ENCODE measurements at places on chromosomes 7 and 10. TPM values are rescaled to one million over a fixed set of nuclear protein-coding genes. Genes with fewer than 3 reads are reported as not detected.

The MUC3A gene
- 0.73 TPM for polyA plus RNA-seq

- no peak for DNase-seq
Observed at GRCh38 chr10:29099001-29099400, 189.9 kb upstream of the LYZL1 start.

- no peak for DNase-seq
Observed at GRCh38 chr10:52212062-52212461, 102.0 kb upstream of the DKK1 start.

- DNase-seq: no peak
Observed at GRCh38 chr7:41268878-41269277, 434.0 kb downstream of the INHBA start.

The SPDYE6 gene
- 6.2 TPM for polyA plus RNA-seq

The MLXIPL gene
- 2.7 TPM for polyA plus RNA-seq

DNA sequence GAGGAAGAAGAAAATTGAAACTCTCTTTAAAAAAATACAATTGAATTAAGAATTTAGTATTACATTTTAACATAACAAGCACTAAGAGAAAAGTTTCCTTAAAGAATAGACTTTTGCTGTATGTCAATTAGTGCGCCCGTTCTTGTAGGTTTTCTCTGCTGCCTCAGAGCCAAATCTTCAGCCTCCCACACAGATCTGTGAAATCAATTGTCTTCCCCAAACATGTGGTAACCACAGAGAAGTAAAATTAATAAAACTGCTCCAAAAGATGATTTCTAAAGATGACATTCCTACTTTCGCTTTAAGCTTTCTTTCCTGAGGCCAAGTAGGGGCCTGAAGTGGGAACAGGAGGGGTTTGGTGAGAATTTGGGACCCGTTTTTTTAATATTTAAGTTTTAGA, 113.2 kb upstream of the ADO start:
- no peak for DNase-seq

- DNase-seq: no peak
Observed at GRCh38 chr10:48595539-48595932, 9.3 kb downstream of the ARHGAP22 start.

The MACC1 gene
- polyA plus RNA-seq: 8.9 TPM

The ZP3 gene
- polyA plus RNA-seq: 2.5 TPM

The ATRNL1 gene
- polyA plus RNA-seq: 5.6 TPM

DNA sequence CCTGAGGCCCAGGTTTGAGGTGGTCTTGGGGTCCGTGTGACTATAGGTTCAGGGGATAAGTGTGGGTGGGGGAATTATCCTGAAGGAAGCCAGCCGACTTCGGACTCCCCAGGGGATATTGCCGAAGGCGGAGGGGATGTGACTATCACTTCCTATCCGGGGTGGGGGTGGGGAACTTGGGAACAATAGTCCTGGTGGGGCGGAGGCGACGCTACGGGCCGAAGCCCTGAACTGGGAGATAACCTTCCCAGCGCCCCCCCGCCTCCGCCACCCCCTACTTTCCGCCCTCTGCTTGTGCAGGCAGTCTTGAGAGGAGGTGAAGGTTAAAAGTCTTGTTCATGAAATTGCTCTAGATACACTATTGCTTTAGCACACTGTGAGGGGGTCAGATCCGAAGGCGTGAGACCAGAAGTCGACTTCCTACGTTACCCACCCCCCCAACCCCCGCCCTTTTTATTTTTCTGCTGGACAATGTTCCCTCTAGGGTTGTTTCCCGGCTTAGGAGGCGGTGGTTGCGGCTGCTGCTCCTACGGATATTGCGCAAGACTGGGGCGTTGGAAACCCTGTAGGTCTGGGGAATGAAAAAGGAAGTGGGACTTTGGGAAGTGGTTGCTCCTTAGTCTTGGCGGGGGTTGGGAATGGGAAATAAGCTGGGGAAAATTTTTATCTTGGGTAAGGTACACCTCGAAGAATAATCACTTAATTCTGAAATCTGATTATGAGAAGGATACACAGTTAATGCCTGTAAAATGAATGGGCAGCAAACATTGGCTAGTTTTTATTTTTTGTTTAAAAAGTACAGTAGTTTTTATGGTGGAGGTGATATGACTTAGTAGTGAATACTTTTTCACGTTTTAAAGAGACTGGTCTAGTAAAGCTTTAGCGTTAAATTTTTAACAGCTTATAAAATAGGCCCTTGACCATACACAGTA, 1.5 kb downstream of the PTPN12 start:
- DNase-seq: peak; percentile 87

DNA sequence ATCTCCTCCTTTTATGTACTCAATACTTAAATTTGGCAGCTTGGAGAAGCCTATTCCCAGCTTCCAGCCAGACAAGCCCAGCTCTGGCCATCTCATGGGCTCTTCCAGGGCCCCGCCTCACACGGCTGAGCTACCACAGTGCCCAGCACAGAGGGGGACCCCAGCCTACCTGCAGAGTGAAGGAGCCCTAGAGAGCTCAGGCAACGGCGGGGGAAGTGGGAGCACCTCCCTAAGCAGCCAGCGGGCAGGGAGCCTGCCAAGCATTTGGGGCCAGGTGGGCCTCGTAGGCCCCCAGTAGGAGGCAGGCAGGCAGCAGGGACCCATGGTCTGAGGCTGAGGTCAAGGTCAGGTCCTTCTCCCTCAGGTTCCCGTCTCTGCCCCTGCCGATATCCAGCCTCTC, 29.1 kb upstream of the SMARCD3 start:
- no peak for DNase-seq

DNA sequence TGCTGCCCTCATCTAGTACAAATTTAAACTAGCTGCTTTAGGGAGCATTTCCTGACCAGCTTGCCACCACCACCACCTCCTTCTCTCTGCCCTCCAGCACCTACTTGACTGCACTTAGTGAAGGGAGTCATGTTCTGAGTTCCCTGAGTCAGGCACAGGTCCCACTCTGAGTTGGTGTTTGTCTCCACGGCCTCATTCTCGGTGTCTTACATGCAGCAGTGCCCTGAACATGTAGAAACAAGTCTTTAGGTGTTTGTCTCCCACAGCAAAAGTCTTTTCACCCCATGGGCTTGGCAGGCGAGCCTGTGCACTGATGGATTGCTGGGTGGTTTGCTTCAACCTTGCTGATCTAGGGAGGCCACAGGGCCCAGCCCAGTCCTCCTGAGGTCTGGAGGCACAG, 16.9 kb downstream of the TSPAN14 start:
- DNase-seq: no peak

GRCh38 chr10:97785731-97786130, 13.9 kb upstream of the SFRP5 start:
- no peak for DNase-seq

GRCh38 chr10:113732160-113732881, 19.2 kb upstream of the PLEKHS1 start:
- DNase-seq: no peak

The UNC5B gene
- polyA plus RNA-seq: 19.4 TPM

- DNase-seq: no peak
Observed at GRCh38 chr7:78346827-78347226, 548.3 kb downstream of the PHTF2 start.

DNA sequence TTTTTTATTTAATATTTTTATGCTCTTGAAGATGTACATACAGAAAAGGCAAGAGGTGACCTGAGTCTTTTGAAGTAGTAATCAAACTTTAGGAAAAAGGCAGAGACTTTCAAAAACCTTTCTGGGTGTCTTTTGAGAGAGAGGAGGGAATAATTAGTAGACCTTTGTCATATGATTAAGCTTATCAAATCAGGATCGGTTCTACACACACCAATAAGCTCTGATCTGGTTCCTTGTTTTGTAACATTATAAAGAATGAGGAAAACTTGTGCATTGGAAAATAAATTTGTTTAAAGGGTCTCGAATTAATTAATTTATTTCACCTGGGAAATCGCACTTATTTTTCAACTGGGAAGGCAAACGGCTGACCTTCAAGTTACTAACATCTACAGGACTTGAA, 11.9 kb downstream of the TWIST1 start:
- no peak for DNase-seq

The GPR146 gene
- polyA plus RNA-seq: 7.0 TPM

GRCh38 chr10:130022086-130022485, 58.0 kb upstream of the EBF3 start:
- no peak for DNase-seq

DNA sequence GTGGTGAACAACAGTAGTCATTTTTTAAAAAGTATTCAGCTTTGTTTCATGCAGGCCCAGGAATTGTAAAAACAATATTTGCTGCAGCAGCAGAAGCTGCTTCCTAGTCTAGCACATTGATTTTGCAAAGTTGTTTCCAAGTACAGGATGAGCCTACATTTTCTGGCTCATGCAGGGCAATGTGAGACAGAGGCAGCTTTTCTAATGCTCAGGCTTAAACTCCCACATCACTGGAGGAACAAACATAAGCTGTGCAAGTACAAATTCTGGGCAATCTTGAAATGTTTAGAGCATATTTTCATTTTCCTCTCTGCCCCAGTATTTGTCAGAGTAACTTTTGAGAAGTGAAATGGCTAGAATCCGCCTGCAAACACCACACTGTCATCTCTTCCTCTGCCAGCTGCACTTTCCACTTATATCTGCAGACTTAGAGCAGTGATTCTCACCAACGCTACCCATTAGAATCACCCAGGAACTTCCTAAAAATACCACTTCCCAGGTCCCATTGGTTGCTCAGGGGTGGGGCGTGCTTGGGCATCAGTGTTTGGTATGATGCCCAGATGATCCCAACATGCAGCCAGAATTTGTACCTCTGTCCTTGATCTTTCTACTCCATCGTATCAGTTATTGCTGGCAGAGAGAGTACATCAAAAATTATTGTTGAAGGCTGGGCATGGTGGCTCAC, 304.1 kb upstream of the LRGUK start:
- no peak for DNase-seq

GRCh38 chr10:84310470-84310869, 17.9 kb upstream of the CCSER2 start:
- DNase-seq: no peak

DNA sequence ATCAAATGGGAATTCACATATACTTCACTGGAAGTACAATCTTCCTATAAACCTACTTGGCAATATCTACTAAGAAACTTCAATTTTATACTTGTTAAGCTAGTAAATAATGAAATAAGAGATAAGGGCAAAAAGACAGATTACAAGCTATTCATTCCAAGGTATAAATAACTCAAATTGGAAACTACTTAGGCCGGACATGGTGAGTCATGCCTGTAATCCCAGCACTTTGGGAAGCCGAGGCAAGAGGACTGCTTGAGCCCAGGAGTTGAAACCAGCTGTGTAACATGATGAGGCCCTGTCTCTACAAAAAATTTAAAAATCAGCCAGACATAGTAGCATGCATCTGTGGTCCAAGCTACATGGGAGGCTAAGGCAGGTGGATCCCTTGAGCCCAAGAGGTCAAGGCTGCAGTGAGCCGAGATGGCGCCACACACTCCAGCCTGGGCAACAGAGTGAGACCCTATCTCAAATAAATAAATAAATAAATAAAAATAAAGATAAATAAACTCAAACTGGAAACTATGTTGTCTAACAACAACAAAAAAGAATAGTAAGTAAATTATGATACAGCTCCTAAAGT, 37.6 kb downstream of the ARHGAP21 start:
- DNase-seq: no peak

The CAMK1D gene
- polyA plus RNA-seq: 5.4 TPM

GRCh38 chr7:149320313-149321124, 58.5 kb downstream of the ZNF783 start:
- DNase-seq: no peak

The PKD2L1 gene
- polyA plus RNA-seq: 0.26 TPM

DNA sequence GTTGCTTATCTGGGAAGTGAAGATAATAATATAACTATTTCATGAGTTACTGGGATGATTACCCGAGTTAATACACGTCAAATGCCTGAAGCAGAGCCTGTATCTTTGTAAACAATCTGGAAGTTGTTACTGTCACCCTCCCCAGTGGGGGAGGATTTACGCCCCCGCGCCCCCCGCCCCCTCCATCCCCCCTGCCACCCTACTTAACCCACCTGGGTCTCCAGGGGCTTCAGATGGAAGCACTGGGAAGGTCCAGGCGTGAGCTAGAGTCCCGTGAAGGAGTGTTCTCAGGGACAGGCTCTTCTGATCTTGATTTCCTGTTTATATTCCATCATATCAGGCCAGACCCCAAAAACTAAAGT, 691 bp upstream of the PPA1 start:
- no peak for DNase-seq

The SKIDA1 gene
- 4.3 TPM for polyA plus RNA-seq

The CARD11 gene
- 2.4 TPM for polyA plus RNA-seq

The SRRM3 gene
- 0.60 TPM for polyA plus RNA-seq

DNA sequence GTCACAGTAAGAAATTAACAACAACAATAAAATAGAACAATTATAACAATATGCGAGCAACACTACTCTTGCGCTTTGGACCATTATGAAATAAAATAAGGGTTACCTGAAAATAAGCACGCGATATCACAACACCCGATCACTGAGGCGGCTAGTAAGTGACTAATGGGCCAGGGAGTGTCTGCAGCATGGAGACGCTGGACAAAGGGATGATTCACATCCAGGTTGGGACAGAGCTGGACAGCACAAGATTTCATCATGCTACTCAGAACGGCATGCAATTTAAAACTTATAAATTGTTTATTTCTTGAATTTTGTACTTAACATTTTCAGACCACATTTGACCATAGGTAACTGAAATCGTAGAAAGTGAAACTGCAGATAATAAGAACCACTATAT, 15.6 kb downstream of the HIBADH start:
- DNase-seq: no peak

The CNPY1 gene
- not detected for polyA plus RNA-seq

DNA sequence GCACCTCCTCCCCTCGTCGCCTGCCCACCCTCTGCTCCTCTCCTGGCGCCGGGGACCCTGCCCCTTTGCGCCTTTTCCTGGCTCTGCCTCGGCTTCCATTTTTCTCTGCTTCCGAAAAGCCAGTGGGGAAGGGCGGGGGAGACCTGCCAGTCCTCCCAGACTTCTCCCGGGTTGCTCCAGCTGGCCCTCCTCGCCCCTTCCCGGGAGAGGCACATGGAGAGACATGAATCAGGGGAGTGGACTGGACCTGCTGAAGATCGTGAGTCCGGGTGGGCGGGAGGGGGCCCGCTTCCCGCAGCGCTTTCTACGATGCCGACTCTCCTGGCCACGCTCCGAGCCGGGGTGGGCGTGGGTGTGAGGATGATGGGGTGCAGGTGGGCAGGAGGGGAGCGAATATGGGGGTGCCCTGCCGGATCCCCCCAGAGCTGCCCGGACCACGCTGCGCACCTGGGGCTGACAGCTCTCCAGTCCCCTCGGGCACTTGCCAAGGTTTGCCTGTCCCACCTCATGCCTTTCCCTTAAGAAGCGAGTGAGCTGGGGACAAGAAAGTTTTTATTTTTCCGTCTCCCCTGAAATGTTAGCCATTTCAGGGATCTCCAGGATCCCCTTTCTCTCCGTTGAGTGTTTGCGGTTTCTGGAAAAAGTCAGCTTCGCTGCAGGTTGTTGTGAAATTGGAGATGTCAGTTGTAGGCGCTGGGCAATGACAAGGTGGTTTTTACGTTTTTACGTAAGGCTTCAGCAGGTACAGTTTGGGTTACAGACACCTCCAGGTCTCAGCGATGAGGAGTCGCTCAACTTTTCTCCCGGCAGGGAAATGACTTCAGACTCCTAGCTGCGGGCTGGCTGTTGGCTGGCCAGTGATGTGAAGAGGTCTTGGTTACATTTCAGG, 977 bp downstream of the CACNB2 start:
- DNase-seq: no peak

The FRAT1 gene
- polyA plus RNA-seq: 2.2 TPM

GRCh38 chr7:98830972-98831548, 38.8 kb downstream of the TMEM130 start:
- DNase-seq: no peak

The SORCS1 gene
- 0.33 TPM for polyA plus RNA-seq
